ENCODE measurements at places on chromosomes 2 and 18.

DNA sequence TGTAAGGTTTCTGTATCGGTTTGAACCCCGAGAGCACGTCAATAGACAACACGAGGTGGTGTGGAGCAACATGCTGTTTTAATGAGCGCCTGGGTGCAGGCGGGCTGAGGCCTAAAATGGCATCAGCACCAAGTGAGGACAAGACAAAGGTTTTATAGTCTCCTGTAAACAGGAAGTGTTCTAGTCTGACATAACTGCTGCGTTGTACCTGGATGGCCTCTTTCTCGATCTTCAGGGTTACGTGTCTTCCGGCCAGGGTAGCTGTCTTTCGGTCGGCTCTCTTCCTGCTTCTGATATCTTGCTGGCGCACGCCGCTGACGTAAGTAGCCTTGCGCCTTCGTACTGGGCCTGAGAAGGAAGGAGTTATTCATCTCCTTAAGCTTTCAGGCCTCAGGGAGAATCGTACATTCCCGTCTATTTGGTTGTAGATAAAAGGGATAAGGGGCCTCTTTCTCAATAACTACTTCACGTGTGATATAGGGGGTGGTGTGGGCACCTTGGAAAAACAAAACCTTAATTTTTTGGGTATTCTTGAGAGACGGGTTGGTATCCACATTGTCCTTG, 53.5 kb downstream of the KYNU start:
- DNase-seq: no peak

DNA sequence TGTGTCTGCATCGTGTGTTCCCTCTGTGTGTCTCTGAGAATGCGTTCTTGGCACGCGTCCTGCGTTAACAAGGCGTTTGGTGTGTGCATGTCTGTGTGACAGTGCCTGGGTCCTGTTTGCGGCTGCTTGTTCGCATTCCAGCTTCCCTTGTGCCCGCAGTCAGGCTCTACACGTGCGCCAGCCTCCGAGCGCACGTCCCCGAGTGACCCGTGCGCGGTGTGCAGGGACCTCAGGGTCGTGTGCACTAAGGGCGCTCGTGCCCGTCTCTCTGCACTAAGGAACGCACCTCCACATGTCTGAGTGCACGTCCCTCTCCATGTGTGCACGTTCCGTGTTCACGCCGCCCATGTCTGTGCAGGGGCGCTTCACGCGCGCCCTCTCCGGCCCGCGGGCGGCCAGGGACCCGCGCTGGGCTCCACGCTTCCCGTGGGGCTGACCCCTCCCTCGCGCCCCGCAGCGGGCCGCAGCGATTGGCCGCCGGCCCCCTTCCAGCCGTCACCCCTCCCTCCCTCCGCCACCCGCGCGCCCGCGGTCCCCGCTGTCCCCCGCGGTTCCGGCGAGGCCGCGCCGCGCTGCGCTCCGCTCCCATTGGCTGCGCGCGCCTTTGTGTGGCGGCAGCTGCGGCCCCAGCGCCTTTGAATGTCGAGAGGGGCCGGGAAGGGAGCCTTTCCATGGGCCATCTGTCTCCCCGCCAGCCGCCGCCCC, 229.4 kb downstream of the HAUS1 start:
- DNase-seq: peak; percentile 78

DNA sequence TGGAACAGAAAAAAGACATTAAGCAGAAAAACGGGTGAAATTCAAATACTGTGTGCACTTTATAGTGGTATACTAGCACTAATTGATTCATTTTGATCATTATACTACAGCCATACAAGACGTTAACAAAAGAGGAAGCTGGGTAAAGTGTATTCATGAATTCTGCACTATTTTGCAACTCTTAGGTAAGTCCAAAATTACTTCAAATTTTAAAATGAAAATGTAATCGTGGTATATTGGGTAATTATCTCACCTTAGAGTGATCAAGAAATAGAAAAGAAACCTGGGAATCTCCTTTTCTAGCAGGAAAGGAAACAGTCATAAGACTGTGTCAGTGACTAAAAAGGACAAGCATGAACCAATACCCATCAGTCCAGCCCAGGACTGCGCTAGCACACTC, 5.4 kb downstream of the TGFBRAP1 start:
- no peak for DNase-seq

DNA sequence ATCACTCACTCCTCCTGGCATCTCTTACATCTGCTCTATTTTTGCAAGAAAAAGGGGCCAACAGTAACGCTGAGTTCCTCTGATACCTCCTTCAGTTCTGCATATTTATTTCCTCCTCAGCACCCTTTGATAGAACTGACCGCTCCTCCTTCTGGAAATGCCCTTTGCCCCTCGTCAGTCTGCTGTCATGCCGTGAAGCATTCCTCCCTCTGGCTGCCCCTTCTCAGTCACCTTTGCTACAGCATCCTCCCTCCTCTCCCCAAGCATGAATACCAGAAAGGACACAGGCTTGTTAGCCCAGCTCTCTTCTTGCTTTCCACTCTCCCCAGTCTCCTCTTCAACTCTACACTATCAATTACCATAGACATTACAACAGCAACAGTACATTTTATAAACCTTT, 135.4 kb downstream of the NBAS start:
- DNase-seq: peak; percentile 100
